Esophagus muscularis mucosa (tissue), 4 donors: ENCODE measurements at places on chromosomes 3 and 15.
A peak's percentile ranks its signal among the peaks of the same experiment; 100 is the strongest.

GRCh38 chr3:42166662-42167300 is 75.6 kb downstream of the TRAK1 start:
- DNase-seq, result no peak

GRCh38 chr15:56844892-56845291 is 73.6 kb upstream of the TCF12 start:
- DNase-seq, result no peak

- DNase-seq, result peak; percentile 90
Measured at GRCh38 chr15:69751566-69751965, 298.9 kb downstream of the RPLP1 start.

- DNase-seq, result no peak
Measured at GRCh38 chr3:41462103-41462691, 262.9 kb downstream of the CTNNB1 start.

DNA sequence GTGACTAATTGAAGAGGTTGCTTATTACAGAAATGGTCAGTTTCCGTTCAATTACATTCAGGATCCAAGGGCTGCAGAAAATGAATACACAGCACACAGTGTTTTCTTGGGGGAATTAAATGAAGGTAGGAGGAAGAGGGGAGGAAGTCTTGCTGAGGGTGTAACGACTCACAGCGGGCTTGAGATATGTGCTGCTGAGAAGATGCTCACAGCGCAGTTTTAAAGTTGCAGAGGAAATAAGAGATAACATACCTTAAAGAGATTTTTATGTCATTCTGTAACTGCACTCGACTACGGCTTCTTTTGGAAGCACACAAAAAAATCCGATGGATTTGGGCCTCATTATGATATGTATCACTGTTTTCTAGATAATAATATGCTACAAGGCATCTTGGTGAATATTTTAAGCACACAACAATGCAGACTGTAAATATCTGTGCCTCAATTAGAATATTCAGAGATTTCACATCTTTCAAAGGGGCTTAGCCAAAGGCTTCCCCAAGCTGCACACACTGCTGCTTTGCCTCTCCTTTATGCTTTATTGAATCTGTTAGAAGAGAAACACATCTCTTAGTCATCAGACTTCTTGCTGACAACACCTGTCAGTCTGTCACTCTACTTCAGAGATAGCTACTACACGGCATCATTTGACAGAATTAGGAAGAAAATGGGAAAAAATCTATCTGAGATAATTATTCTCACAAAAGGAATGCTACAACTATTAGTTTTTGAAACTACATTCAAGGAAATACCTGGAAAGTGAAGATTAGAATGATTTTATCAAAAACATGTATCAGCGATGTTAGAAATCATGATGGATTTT is 773.2 kb downstream of the OTOL1 start:
- no peak for DNase-seq

DNA sequence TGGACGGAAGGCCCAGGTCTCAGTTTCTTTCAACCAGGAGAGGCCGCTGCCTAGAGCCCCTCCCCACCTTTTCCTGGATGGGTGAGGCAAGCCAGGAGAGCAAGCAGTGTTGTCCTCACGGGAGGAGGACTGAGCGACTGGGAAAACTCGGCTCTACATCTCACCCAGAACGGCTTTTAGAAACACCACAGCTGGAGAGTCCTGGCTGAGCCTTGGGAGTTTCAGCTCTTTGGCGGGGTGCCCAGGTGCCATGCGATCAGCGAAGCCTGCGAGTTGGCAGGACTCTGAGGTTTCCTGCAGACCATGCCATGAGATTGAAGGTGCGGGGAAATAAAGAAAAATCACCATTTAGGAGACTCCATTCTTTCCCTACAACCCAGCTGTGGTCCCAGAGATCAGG is 26.0 kb downstream of the PPCDC start:
- DNase-seq, result no peak

DNA sequence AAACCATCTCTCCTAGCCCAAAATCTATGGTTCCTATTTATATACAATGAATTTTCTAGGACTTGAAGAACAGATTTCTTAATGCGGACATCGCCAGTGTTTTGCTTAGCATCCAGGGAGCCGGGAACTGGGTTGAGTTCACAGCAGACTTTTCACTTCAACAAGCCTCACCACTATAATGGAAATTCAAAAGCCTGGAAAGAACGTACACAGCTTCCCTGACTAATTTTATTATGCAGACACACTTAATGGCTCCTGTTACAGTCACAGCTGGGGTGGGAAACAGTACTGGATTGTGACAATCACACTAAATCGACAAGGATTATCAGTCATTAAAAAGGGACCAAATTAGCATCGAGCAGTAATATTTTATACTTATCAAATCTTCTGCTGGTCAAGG is 129.2 kb upstream of the BNIP2 start:
- no peak for DNase-seq

DNA sequence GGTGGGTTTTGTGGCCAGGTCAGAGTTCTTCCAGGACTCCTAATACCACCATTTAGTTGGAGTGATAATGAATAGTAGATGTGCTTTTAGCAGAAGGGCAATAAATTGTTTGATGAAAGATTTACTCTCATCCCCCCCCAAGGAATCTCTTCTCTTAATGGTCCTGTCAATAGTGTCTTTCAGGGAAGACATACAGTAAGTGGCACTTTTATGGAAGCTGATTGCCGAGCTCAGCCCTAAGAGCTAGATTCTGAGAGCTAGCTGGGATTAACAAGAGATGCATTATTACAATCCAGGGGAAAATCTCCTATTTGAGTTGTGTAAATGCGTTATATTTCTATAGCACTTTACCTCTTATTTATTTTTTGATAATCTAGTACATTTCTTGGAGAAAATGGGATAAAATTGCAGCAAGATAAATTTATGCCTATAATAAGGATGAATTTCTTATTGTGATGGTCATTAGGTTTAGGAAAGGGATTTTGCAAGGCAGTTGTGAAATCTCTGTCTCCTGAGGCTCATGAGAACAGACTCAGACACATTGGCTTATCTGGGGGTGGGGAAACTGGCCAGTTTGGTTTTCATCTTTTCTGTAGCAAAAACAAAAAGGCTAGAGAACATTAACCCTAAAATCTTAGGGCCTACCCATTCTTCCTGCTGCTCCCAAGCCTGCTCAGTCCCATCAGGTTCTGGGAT is 41.6 kb upstream of the CLSTN2 start:
- no peak for DNase-seq

DNA sequence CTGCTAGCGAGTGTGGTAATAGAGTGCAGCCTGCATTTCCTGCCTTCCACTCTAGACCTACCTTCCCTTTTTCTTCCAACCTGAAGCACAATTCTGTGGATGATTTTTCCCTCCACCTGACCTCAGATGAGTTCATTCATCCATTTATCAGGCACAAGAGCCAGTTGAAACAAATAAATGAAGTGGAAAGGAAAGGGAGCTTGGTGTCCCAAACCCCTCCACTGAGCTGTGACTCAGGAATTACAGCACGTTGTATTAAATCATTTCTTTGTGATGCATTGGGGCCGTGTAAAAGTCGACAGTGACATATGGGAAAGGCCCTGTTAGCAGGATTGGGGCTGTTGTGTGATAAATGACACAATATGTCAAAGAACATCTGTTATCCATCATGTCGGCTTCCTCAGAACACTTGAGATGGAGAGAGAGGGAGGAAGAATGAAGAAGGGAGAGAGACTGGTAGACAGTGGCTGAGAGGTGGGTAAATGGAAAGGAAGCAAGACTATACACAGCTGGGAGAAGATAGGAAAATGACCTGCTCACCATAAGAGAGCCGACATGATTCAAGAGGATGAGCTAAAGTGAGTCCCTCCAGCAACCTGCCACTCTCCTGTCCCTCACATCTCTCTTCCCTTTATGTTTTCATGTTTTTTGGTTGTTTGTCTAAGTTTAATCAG is 366.0 kb downstream of the AGBL1 start:
- DNase-seq, result no peak

- DNase-seq, result no peak
Measured at GRCh38 chr3:7506606-7507180, 645.8 kb downstream of the GRM7 start.

DNA sequence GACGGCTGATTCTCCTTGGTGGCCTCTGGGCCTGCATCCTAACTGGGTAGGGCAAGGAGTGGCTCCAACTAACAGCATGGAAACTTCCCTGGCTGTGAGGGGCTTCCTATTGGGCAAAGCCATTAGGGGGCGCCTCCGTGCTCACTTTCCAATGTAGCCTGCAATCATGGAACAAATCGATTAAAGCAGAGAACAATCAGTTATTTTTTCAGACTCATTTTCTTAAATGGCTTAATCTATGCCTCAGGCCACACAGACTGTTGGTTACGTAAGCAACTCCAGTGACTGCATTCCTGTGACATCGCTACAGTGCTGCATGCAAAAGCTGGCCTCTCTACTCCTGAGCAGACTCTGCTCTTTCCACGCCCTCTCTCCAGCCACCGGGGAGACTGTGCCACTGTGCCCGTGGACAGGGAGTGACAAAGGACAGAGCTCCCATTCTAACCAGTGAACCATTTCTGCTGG is 278.9 kb downstream of the KLF13 start:
- DNase-seq, result no peak

DNA sequence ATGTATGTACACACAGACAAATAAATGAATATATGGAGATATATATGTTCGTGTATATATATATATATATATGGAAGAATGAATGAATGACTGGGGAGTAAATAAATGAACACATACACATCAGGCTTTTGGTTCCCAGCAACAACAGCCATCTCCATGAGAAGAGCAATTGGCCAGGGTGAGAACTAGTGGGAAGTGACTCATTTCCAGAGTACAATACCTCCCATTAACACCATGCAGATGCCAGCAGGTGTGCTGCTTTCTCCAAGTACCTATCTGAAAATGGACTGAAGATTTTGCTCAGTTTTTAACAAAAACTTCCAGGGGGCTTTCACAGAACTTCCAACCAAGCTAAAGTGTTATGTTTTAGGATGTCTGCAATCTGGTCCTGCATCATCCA is 179.8 kb upstream of the SLC2A2 start:
- DNase-seq, result no peak

DNA sequence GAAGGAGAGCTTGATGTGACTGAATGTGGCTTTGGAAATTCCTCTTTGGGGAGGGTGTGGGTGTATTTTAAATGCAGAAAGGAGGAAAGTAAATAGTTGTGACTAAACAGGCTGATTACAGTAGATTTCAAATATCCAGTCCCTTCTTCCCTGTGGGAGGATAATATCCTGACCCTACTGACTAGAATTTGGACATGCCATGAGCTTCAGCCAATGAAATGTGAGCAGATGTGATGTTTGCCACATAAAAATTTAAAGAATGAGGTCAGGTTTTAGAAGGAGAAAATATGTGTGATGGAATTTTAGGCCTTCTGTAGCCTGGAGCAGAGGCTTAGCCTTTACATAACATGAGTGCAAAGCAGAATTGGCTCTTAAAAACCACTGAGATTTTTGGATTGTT is 1218.9 kb downstream of the ROBO2 start:
- no peak for DNase-seq

DNA sequence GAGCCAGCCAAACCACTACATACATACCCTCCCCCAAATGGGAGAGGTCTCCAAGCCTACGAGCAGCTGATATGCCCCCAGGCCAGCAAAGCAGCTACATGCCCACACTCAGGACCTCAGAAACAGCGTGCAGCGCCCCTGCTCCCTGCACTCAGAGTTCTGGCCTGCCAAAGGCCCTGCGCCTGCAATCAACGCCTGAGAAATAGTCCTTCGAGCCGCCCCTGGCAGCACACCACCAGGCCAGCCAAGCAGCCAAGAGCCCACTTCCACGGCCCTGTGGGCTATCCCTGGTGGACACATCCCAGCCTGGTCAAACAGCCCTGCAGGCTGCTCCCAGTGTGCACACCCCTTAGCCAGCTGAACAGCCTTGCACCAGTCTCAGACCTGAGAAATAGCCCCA is 139.1 kb downstream of the DMXL2 start:
- no peak for DNase-seq

- peak; percentile 21 for DNase-seq
Measured at GRCh38 chr3:119311081-119311925, 17.1 kb downstream of the ARHGAP31 start.

- DNase-seq, result no peak
Measured at GRCh38 chr15:78481917-78482316, 25.5 kb upstream of the HYKK start.

GRCh38 chr3:74004386-74004785 is 379.6 kb upstream of the PDZRN3 start:
- DNase-seq, result no peak

- no peak for DNase-seq
Measured at GRCh38 chr3:11661827-11662226, 18.1 kb upstream of the VGLL4 start.

- DNase-seq, result no peak
Measured at GRCh38 chr3:76044601-76045600, 259.6 kb upstream of the ZNF717 start.

DNA sequence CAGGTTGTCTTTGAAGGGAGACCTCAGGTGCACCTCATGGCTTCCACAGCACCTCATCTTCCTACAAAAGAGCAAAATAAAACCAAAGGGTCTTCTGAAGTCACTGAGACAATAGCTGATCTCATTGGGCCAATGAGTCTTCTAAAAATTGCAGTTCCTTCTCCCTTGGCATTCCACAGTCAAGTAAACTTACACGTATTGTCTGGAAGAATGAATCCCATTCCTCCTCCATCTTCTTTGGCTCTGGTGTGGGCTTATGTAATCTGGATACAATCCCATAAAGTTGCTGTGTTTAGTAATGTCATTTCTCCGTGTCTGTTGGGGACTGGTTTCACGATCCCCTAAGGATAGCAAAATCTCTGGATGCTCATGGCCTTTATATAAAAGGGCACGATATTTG is 85.5 kb upstream of the CGNL1 start:
- DNase-seq, result no peak

DNA sequence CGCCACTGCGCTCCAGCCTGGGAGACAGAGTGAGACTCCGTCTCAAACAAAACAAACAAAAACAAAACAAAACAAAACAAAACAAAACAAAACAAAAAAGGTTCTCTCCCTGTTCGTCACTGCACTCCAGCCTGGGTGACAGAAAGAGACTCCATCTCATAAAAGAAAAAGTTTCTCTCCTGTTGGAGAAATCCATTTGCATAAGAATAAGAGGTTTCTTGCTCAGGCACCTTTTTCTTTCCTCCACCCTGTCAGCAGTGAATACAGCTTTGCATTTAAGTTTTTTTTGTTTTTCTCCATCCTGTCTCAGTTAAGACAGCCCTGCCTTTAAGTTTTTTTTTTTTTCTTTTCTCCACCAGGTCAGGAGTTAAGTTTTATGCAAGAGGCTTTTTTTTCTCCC is 109.5 kb downstream of the DPH6 start:
- DNase-seq, result no peak

GRCh38 chr3:159672728-159673688 is 315.6 kb upstream of the IL12A start:
- peak; percentile 34 for DNase-seq

GRCh38 chr3:188164248-188164687 is 10.3 kb downstream of the LPP start:
- no peak for DNase-seq

- DNase-seq, result no peak
Measured at GRCh38 chr3:100185847-100186246, 71.5 kb upstream of the FILIP1L start.
